ENCODE measurements at places on chromosomes 13 and 19.

- DNase-seq = no peak
Measured at GRCh38 chr19:3444695-3445234, 35.6 kb downstream of the SMIM24 start.

GRCh38 chr19:43684326-43684725 is 14.4 kb upstream of the PLAUR start:
- no peak for DNase-seq

DNA sequence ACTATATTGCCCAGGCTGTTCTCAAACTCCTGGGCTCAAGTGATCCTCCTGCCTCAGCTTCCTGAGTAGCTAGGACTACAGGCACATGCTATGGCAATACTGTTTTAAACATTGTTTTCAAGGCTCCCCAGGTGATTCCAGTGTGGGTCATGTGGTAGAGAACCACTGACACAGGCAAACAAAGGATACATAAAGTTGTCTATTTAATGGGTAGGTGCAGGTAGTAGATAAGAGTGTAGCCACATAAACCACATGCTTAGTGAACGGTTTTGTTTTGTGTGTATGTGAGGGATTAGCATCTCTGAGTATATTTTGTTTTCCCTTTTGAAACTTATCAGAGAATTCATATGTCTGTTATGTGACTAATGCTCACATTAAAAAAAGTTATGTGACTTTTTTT is 36.7 kb downstream of the USPL1 start:
- DNase-seq = no peak

DNA sequence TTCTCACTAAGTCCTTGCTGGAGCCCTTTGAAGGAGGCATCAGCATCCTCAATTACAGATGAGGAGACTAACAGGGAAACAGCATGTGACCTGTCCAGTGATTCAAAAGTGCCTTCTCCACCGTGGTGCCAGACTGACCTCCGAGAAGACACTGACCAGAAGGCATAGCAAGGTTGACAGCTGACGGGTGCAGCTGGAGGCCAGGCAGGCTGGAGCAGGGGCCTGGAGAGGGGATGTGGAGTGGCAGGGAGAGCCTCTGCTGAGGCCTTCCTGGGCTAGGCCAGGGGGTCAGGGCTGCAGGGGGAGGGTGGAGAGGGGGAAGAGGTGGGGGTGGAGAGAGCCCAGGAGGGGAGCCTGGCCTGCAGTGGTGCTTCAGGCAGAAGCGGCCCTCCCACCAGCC is 66.3 kb downstream of the KCTD15 start:
- DNase-seq = no peak

DNA sequence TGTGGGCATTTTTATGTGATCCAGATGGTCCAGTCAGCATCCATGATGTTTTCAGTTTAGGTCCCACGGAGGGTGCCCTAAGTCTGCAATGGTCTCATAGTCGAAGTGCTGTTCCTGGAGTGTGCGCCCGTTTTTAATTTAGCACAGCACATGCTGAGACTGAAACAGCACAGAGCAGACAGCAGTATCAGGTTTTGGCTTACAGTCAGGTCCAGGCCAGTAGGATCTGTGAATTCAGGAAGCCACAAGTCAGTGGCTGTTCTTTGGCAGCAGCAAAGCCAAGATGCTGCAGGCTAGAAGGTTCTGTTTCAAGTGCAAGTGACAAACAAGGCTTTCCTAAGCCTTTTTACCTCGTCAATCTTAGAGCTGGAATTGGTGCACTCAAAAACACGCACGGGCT is 18.3 kb downstream of the FBXO27 start:
- DNase-seq = no peak

GRCh38 chr13:109904218-109904617 is 117.8 kb upstream of the IRS2 start:
- no peak for DNase-seq

DNA sequence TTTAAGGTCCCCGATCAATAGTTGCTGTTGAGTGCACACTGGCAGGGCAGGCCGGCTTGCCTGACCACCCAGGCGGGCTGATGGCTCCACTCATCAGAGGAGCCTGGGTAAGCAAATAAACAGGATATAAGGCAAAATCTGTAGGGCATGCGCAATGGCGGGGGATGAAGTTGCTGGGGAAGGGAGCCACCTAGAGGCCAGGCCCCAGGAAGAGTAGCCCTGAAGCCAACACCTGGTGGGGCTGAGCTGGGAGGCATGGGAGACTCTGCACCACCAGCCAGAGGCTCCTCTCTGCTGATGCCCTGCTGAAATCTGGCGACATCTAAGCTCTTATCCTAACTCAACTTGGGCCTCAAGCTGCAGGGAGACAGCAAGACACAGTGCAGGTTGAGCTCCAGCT is 324.3 kb downstream of the ZNF536 start:
- peak; percentile 41 for DNase-seq

DNA sequence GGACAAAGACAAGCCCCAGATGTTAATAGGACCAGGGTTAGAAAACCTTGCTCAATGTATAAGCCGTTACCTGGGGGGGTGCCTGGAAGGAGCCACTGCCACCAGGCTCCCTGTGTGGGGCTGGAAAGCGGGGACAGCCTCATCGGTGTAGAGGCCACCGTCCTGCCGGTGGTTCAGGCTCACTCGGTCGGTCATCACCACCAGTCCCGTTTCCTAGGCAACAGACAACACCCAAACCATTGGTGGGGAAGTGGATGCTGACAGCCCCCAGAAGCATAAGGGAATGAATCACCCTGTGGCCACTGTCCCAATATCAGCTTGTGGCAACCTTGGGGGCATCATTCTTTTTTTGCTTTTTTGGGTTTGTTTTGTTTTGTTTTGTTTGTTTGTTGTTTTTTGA is 55.8 kb downstream of the CPAMD8 start:
- DNase-seq = no peak

- no peak for DNase-seq
Measured at GRCh38 chr19:13043285-13043684, 48.0 kb downstream of the NFIX start.

DNA sequence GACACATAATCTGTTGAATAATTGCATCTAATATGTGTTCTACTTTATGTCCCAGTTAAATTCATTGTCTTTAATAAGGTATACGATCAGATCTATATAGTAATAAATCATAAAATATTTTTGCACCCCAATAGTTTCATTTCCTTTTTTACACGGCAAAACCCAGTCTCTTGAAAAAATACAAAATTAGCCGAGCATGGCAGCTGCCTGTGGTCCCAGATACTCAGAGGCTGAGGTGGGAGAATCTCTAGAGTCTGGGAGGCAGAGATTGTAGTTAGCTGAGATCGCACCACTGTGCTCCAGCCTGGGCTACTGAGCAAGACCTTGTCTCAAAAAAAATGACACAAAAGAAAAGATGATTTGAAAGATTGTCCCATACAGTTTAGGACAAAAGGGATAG is 52.3 kb upstream of the PARP4 start:
- no peak for DNase-seq

DNA sequence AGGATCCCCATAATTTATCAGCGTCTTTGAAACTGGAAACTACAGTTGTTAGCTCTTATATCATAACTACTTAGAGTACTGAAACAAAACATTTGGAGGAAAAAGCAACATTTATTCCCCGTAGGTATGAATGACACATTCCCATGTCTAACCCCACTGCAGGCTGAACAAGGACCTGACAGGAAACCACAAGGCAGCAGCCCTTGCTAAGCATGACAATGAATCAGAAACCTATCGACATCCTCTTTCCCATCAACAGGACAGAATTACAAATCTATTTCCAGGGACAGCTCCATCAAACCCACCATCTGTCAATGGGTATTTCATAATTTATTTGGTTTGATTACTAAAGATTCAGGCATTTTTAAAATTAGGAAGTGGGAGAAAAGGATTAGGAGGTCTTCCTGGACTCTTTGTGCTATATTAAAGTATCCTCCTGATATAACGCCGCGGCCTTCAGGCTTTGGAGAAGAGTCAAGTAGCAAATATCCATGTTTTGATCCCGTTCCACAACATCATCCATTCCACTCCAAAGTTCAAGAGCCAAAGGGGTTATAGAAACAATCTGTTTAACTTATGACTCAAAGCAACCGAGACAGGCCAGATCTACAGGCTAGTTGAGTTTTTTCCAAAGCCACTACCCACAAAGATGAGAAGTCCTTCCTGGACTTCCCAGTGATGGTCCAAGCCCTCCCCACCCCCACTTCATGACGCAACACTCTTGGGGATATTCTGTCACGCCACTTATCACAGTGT is 51.1 kb downstream of the FAM216B start:
- DNase-seq = no peak
